ENCODE measurements at places on chromosomes 1 and 21.

DNA sequence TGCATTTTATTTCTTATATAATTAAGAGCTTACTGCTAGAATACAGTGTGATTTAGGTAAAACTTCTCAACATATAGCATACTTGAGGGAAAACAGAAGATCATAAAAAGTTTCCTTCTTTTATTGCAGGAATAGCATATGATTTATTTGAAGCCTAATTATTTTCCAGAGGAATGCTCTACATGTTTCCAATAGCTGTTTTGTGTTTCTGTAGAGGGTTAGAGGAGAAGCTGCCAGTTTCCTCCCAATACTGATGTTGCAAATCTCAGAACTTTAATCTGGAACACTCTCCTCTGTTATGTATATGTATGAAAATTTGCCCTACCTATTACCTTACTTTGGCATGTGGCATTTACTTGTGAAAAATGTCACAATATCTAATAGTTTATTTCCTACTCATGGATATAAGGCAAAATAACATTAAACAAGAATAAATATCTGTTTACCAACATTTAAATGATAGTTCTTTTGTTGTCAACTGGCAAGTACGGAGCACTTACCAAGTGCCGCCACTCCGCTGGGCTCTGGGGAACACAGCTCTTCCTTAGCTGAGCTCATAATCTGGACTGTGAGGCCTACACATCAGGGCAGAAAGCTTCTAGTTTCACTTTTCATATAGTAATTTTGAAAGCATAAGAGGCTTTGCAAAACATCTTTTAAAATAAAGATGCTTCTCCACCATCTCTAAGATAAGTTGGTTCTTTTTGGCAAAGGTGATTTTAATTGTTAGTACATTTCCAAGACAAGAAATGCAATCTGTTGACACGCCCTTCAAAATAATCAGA, 239.8 kb upstream of the C1orf105 start:
- DNase-seq, result no peak

- DNase-seq, result no peak
Observed at GRCh38 chr21:30962013-30962412, 76.3 kb downstream of the KRTAP19-8 start.

GRCh38 chr1:53617382-53617781, 121.6 kb downstream of the GLIS1 start:
- no peak for DNase-seq

DNA sequence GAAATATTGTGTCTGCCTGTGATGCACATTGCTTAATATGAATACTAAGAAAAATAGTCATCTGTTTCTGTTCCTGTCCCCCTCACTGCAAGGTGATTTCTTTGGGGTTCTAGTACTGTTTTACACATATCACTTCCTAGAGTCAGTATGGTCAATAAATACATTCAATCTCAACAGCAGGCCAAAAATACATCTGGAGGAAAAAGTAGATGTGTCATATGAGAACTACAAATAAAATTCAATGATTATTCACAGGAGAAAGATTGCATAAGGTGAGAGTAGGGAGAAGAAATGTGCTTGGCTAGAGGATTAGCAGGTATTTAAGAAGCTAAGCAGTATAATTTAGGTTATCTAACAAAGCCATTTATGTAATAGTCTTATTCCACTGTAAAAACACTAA, 45.3 kb upstream of the SAMSN1 start:
- DNase-seq, result no peak

- no peak for DNase-seq
Observed at GRCh38 chr1:2961661-2962060, 59.6 kb upstream of the ACTRT2 start.

- no peak for DNase-seq
Observed at GRCh38 chr1:174174461-174175329, 15.4 kb downstream of the RABGAP1L start.

GRCh38 chr1:25126562-25126961, 105.7 kb downstream of the SYF2 start:
- DNase-seq, result no peak

DNA sequence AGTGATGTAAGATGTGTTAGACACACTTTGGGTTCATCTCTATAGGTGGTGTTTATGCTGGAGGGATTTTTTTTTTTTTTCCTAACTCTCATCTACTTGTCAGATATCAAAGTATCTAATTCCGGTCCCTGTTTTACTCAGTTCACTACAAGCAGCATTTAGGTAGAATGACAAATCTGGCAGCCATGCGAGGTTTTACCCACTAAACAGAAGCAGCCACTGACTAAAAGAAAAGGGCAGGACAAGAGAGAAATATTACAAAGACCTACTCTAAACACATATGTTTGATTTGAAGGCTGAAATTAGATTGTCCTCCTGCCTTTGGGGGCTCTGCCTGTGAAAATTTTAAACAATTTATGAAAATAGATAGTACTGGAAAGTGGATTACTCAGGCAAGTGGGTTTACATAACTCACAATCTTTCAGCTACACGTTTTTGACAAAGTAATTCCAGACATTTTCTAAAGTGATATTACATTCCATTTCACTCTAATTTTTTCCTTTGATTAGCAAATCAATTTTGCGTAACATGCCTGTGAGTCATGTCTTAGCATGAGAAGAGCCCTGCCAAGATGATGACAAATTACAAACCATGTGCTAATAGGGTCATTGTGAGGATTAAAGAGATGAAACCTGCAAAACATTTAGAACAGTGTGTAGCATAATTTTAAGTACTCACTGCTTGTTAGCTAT, 172.6 kb downstream of the PLA2G4A start:
- no peak for DNase-seq

DNA sequence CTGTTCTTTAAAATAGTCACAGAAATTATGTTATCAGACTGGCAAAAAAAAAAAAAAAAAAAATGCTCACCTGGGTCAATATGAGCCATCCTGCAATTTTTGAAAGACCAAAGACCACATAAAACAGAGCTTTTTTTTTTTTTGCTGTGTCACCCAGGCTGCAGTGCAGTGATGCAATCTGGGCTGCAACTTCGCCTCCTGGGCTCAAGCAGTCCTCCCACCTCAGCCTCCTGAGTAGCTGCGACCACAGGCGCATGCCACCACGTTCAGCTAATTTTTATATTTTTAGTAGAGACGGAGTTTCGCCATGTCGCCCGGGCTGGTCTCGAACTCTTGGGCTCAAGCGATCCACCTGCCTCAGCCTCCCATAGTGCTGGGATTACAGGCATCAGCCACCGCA, 62.8 kb downstream of the RGS13 start:
- no peak for DNase-seq

DNA sequence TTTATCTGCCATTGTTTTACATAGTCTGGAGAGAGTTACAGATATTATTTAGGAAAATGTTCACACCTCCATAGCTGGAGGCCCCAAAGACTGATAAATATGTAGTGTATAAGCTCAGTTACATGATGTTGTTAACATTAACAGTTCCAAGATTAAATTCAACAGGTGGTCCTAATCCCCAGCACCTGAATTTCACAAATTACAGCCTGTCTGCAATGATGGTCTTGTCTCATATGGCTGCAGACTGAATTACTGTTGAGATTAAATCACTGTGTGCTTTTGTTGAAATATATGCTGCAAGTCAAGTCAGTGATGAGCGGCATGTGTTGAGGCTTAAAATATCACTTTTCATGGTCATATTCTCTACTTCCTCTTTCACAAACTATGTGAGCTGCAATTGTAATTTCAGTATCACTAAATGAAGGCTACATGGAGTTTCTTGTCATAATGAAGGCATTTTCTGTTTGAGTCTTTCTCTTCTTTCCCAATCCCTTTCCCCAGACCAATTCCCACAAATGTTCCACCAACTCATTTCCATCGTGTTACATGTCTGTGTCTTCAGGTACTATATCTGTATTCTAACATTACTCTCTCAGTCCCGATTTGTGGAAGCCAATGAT, 4.2 kb downstream of the ST6GALNAC5 start:
- DNase-seq, result no peak

- no peak for DNase-seq
Observed at GRCh38 chr1:21882721-21883415, 54.2 kb downstream of the HSPG2 start.

GRCh38 chr1:75127916-75128717, 6.1 kb upstream of the LHX8 start:
- DNase-seq, result no peak

DNA sequence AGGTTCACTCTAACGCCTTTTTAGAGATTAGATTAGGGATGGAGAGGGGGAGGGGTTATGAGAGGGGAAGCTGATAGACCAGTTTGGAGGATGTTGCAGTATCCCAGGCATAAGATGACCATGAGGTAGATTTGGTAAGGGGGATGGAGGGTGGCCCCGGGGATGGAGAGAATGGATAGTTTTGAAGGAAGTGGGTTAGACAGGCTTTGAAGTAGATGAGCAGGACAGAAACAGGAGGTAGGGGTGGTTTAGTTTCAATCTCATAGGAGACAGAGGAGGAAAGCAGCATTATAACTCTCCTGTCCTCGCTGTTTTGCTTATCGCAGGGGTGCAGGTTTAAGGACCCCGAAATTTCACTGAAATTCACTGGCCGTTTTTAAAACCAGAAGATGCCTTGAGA, 11.8 kb downstream of the UBIAD1 start:
- DNase-seq, result no peak

- no peak for DNase-seq
Observed at GRCh38 chr21:32523988-32524719, 61.2 kb downstream of the TCP10L start.

- no peak for DNase-seq
Observed at GRCh38 chr21:14452031-14452726, 69.2 kb upstream of the HSPA13 start.

- no peak for DNase-seq
Observed at GRCh38 chr1:30371179-30371788, 352.1 kb downstream of the MATN1 start.
